Karpas-422 (cell line): ENCODE measurements at places on chromosomes 1 and 21.

GRCh38 chr1:62093261-62093660 lies 101.4 kb upstream of the L1TD1 start:
- DNase-seq: no peak

DNA sequence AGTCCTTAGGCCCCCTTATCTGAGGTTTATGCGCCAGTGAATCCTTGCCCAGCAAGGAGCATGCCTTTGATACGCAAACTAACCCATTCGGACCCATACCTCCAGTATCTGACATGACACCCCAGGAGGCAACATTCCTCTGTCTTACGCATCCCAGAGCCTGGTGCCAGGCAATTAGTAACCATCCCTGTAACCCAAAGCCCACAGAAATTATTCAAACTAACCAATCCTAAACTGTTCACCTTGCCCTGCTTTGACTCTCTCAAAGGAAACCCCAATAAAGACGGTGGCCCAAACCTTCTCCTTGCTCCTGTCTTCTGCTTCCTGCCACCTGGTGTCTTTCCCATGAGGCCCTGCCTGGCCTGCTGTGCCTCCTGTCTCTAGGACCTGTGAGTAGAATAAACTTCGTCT lies 36.4 kb downstream of the ZNF496 start:
- no peak for DNase-seq

- DNase-seq: no peak
Observed at GRCh38 chr1:204618148-204618760, 67.3 kb downstream of the LRRN2 start.

DNA sequence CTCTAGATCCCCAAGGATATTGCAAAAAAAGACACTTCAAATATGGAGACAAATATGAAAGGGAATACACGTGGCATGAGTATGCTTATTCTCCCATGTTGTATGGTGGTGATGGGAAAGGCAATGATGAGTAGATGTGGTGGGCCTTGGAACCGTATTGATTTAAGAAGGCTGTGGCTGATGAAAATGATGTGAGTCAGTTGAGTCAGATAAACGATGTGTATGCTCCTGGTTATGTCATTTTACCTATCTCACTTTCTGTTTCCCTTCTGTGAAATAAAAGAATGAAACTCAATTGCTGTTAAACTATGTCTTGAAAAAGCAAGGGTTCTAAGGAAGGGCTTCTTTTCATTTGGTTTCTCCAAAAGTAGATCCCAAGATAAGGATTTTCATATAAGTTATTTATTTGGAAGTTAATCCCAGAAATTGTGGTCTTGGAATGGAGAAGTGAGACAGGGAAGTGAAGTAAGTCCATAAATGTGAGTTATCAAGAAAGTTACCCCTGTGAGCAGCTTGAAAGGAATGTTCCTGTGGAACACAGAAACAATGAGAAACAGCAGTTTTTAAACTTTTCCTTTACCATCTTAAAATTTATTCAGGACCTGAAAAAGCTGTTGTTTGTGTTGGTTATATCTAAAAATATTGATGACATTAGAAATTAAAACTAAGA lies 292.0 kb downstream of the DUSP10 start:
- no peak for DNase-seq

GRCh38 chr1:145892486-145893087 lies 6.9 kb upstream of the ANKRD35 start:
- no peak for DNase-seq

DNA sequence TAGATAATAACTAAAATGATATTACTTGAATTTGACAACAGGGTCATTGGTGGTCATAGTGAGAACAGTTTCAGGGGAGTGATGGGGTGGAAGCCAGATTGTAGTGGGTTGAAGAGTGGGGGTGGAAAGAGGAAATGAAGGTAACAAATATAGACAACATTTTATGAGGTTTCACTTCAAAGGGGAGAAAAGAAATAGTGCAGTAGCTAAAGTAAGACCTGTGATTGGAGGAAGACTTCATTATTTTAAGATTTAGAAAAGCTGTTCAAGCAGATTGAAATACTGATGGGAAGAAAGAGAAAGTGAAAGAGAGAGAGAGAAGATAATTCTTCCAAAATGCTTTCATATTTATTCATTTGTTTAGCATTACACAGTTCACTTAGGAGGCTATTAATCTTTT lies 52.0 kb upstream of the KCNA3 start:
- no peak for DNase-seq

DNA sequence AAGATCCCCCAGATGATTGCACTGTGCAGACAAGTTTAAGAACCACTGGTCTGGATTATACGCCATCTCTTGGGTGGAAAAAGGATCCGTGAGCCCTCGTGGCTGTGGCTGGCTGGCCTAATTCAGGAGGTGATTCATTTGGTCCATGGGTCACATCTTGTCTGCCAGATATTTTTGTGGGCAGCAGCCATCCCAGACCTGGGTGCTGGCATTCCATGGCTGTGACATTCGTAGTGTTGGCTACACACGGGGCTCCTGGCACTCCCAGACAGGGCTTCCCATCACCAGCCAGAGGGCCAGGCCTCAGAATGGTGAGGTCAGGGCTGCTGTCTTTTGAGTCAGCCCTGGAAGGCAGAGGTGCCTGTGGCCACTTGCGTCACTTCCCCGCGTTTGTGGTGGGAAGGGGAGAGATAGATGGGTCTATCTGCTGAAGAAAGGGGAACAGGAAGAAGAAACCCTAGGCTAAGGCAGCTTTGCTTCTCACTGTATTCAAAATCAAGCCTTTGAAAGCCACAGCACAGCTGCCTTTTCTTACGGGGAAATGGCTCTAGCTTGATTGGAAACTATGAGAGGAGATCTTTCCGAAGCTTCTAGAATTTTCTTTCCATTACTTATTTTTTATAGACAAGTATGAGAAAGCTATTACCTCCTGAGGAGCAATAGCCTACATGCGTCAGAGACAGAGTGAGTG lies 32.4 kb downstream of the EIF2D start:
- DNase-seq: peak; percentile 78

- DNase-seq: peak; percentile 97
Observed at GRCh38 chr1:26111530-26112406, at the start of gene PDIK1L. Gene PDIK1L, plus strand, starts transcription at chr1:26111824. Its CDS starts 2,485 bp downstream, at chr1:26114309.

GRCh38 chr1:4210043-4210442 lies 310.0 kb upstream of the C1orf174 start:
- DNase-seq: no peak

- DNase-seq: no peak
Observed at GRCh38 chr1:213641312-213641711, 346.5 kb upstream of the PROX1 start.

- peak; percentile 81 for DNase-seq
Observed at GRCh38 chr1:167601442-167602383, 28.3 kb upstream of the RCSD1 start.

- no peak for DNase-seq
Observed at GRCh38 chr21:18914570-18914969, 511.0 kb upstream of the TMPRSS15 start.

DNA sequence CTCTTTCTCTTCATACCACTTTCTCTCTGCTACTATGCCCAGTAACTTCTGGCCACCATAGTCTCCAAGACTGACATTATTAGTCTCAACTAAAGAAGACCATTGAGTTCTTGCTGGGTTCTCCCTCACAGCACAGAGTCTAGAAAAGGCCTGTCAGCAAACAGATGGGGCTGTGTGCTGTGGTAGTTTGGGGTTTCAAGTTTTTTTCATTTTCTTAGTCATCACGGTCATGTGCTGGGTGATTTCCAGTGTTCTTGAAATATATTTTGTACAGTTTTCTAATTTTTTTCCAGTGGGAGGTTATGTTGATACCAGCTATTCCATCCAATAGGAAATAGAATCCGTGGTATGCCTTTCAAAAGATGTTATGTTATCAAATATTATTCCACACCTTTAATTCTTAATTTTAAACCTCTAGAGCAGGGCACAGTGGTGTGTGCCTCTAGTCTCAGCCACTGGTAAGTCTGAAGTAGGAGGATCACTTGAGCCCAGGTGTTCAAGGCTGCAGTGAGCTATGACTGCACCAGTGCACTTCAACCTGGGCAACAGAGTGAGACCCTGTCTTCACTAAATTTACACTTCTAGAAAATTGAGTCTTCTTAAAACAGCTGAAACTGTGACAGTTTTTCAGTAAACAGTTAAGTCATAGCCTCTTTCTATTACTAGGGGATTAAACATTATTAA lies 8.3 kb downstream of the CFHR2 start:
- no peak for DNase-seq

- no peak for DNase-seq
Observed at GRCh38 chr1:230104395-230105244, 37.6 kb downstream of the GALNT2 start.

DNA sequence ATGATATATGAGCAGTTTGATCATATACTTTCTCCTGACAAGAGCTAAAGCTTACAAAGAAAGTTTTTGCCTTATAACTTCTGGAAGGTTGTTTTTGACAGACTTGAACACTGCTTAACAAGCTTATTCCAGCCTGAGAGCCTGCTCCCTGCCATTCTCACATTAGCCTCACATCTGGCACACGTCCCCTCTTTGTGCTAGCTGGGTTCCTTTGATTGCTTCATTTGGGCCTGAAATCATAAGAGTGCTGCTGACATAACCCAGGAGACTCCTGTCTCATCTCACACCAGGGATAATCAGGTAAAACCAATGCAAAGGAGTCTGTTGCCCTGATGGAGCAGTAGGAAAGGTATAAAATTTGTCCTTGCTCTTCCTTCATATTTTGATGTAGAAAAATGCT lies 1411.7 kb upstream of the B3GALT2 start:
- DNase-seq: no peak

DNA sequence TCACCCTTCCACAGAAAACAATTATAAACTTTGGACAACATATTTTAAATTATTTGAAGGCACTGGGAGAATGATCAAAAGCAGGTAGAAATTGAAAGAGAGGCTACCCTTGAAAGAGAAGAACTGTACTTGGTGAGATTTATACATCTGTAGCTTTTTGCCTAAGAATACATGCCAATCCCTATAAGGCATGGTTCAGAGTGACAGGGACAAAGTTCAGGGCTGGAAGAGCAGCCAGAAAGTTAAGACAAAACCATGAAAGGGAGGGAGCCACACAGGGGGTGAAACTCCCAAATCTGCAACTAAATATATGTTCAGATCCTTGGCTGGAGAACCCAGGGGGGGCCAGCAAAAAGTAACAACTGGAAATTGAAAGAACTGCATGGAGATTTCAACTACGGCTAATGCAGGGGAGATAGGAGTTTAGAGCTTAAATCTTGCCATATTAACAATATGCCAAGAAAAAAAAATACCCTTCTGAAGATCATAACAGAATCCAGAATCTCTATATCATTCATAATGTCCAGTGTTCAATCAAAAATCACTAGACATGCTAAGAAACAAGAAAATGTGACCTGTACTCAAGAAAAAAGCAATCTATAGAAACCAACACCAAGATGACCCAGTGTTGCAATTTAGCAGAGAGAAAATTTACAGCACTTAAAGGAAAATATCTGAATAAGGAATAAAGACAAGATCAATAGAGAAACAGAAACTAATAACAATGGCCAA lies 25.5 kb downstream of the PACC1 start:
- DNase-seq: no peak

GRCh38 chr1:234452406-234452965 lies 26.5 kb downstream of the TARBP1 start:
- no peak for DNase-seq

GRCh38 chr1:61873994-61874393 lies 131.7 kb downstream of the PATJ start:
- DNase-seq: no peak

DNA sequence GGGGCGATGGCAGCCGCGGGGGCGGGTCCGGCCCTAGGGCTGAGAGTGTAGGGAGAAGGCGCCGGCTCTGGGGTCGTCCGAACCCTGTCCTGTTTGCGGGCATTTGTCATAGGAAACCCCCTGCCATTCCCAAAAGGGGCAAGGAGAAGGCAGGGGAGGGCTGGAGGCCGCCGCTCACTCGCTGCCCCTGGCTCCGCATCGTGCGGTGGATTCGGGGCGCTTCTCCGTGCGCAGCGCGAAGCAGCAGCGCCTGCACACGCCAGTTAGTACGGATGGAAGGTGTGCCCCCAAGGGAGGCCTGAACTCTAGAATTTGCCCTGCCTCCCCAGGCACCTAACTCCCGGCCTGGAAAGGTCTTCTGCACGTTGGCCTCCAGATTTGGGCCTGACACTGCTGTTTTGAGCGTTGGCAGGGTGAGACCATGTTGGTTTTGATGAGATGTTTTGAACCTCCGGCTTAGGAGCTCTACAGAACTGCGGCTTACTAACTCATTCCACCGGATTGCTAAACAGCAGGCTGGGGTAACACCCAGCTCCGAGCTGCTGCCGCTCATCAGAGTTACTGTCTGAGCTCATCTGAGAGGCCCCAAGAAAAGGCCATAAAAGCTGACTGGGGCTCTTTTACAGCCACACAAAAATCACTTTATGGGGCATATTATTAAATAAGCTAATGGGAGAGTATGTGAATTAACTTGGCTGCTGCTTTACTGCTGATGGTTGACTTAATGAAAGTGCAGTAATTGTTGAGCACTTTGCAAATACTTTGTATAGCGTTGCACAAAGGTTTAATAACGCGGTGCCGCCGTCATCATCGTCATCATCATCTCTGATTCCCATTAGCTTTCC lies 987 bp downstream of the GPR137B start:
- peak; percentile 75 for DNase-seq

- no peak for DNase-seq
Observed at GRCh38 chr1:151936653-151937052, 27.3 kb upstream of the THEM4 start.

DNA sequence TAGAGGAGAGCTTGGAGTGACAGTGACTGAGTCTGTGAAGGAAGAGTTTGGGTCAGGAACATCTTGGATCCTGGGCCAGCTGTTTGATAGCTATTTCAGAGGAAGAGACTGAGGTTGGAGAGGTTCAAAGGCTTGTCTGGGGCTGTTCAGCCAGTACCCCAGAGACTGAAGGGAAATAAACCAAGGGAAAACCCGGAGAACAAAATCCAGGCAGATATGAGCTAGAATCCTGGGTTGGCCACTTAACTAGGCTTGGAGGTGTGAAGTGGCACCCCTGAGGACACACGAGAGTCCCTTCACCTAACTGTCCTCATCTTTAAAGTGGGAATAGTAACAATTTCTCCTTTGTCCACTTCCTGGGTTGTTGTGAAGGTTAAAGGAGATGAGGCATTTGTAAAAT lies 23.1 kb upstream of the EPB41 start:
- no peak for DNase-seq

GRCh38 chr1:47780469-47780995 lies 216.7 kb downstream of the TRABD2B start:
- peak; percentile 46 for DNase-seq

- DNase-seq: no peak
Observed at GRCh38 chr1:57674801-57675200, 250.9 kb upstream of the DAB1 start.

DNA sequence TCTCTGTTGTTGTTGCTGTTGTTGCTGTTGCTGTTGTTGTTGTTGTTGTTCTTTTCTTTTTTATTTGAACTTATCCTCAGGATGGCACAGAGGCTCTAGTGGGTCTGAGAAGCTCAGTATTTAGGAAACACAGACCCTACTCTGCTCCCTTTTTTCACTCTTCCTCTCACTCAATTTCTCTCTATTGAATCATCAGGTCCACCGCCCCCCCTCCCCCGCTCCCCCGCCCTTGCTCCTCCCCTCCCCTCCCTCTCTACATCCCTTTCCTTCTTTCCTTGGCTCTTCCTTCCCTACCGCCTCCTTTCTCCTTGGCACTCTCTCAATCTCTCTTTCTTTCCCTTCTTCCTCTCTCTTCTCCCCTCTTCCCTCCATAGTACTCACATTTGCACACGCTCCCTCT lies 218.5 kb upstream of the ZC3H12A start:
- no peak for DNase-seq
